ENCODE measurements at places on chromosomes 1 and 21.

GRCh38 chr1:112744009-112744578 is 29.0 kb upstream of the PPM1J start:
- DNase-seq, result no peak

DNA sequence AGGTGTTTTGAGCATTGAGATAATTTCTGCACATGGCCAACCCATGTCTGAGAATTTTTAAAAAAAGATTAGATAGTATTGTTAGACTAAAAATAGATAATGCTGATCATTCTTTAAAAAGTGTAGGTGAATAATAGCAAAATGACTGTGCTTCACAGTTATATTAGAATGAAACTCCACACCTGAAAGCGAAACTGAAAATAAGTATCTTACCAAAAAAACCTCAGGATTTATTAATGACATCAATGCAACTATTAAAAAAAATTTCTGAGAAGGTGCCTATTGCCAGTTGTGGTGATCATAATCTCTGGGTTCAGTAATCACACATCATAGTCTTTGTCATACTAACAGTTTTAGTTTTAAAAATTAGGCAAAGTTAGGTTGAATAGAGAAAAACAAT is 36.5 kb downstream of the PLA2G4A start:
- DNase-seq, result peak; percentile 5

- DNase-seq, result peak; percentile 34
Observed at GRCh38 chr1:112674986-112675727, 698 bp downstream of the MOV10 start.

- peak; percentile 34 for DNase-seq
Observed at GRCh38 chr1:218361298-218362065, 16.3 kb downstream of the TGFB2 start.

GRCh38 chr1:31814631-31815306 is 1.1 kb downstream of the SPOCD1 start:
- no peak for DNase-seq

GRCh38 chr1:224774378-224774777 is 155.1 kb upstream of the DNAH14 start:
- DNase-seq, result no peak

GRCh38 chr1:50109647-50110075 is 941 bp downstream of the ELAVL4 start:
- DNase-seq, result peak; percentile 11

- DNase-seq, result no peak
Observed at GRCh38 chr1:210250665-210250997, 18.0 kb downstream of the SERTAD4 start.

DNA sequence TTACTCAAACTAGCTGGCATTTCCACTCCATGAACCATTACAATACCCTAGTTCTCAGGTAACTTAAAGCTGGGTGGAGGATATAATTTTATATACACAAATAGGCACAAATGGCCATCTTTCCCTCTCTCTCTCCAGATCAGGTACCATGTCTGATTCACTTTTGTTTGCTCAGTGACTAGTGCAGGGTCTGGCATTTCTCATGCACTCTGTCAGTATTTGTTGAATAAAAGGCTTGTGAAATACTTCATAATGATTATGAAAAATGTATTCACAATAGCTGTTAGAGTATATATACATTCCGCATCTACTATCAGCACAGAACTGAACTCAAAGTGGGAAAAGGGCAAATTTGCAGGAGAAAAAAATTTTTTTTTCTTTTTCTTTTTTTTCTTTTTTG is 510.2 kb upstream of the USP24 start:
- DNase-seq, result no peak
